Fibroblast of mammary gland (primary cell): ENCODE measurements at places on chromosomes 12 and 14.

DNA sequence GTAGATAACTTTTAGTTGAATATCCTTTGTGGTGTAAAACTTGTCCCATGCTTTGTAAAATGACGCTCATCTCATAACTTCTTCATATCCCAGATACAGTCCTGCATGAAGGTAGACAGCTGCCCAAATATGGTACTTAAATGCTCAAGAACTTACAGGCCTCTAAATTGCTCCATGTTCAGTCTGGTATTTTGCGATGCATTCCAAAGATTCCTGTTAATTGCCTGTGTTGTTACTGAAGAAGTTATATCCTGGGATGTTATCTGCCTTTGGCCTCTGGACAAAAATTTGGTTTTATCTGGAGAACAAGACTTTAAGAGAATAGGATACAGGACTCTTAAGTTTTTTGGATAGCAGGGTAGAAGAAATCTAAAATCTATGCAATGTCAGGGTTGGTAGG lies 473.0 kb downstream of the PCNX1 start:
- DNase-seq = no peak

- no peak for DNase-seq
Observed at GRCh38 chr12:5220099-5220498, 176.4 kb downstream of the KCNA5 start.

DNA sequence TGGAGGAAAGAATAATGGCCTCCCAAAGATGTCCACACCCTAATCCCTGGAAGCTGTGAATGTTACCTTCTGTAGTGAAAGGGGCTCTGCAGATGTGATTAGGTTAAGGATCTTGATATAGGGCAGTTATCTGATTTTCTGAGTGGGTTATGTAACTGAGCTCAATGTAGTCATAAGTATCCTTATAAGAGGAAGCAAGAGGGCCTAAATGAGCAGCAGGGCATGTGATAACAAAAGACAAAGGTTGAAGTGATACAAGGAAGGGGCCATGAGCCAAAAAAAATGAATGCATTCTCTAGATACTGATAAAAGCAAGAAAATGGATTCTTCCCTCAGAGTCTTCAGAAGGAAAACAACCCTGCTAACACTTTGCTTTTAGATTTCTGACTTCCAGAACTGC lies 78.8 kb downstream of the OSBPL8 start:
- no peak for DNase-seq

DNA sequence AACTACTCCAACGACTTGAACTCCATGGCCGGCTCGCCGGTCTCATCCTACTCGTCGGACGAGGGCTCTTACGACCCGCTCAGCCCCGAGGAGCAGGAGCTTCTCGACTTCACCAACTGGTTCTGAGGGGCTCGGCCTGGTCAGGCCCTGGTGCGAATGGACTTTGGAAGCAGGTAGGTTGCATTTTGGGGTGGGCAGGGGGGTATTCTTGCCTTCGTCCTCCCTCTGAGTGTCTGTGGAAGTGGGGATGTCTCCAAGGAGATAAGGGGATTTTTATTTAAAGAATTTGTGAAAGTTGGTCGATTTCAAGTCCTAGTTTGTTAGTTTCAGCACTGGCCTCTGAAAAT lies 1.3 kb downstream of the ASCL1 start:
- no peak for DNase-seq
